ENCODE measurements at places on chromosomes 5 and 9. TPM values are rescaled to one million over a fixed set of nuclear protein-coding genes. Genes with fewer than 3 reads are reported as not detected.

EIF4E1B gene
- total RNA-seq, result not detected

TBCA gene
- 195 TPM for total RNA-seq

HAND1 gene
- total RNA-seq, result not detected

TRIM7 gene
- 15.4 TPM for total RNA-seq

SH3RF2 gene
- total RNA-seq, result 1.7 TPM

ZNF462 gene
- total RNA-seq, result 10.9 TPM

CDX1 gene
- total RNA-seq, result not detected

FGF18 gene
- total RNA-seq, result 0.07 TPM

FAM78A gene
- total RNA-seq, result 4.7 TPM

PPP2R2B gene
- total RNA-seq, result not detected

MLANA gene
- total RNA-seq, result not detected

PCDHGB4 gene
- total RNA-seq, result 5.6 TPM

WDR31 gene
- 0.53 TPM for total RNA-seq

TRIP13 gene
- total RNA-seq, result 77.8 TPM

PIGO gene
- 10.8 TPM for total RNA-seq

B4GALT1 gene
- total RNA-seq, result 35.2 TPM

CYSRT1 gene
- total RNA-seq, result 0.29 TPM

CDHR2 gene
- total RNA-seq, result not detected

PGM5 gene
- 0.93 TPM for total RNA-seq

ADAMTS2 gene
- total RNA-seq, result 0.50 TPM

FAM53C gene
- total RNA-seq, result 34.4 TPM

C5orf34 gene
- 10.6 TPM for total RNA-seq

FAM221B gene
- total RNA-seq, result not detected

CCDC152 gene
- total RNA-seq, result 4.0 TPM

TCOF1 gene
- 46.5 TPM for total RNA-seq

CEMIP2 gene
- 55.4 TPM for total RNA-seq

FOXD1 gene
- total RNA-seq, result not detected

IL7R gene
- 2.1 TPM for total RNA-seq

FBLL1 gene
- total RNA-seq, result 0.07 TPM

AK8 gene
- 0.13 TPM for total RNA-seq

MCIDAS gene
- total RNA-seq, result not detected

HCN1 gene
- not detected for total RNA-seq

CARD9 gene
- total RNA-seq, result 0.40 TPM

TYRP1 gene
- total RNA-seq, result 0.66 TPM

RPP25L gene
- total RNA-seq, result 13.6 TPM

EEIG1 gene
- total RNA-seq, result 8.2 TPM

PAEP gene
- total RNA-seq, result not detected

ADAMTS13 gene
- total RNA-seq, result 0.57 TPM

SPACA9 gene
- 2.0 TPM for total RNA-seq

HMMR gene
- 53.1 TPM for total RNA-seq

Measured in thoracic aorta endothelial cell (primary cell).